Stimulated activated CD8-positive, alpha-beta memory T cell treated with anti-CD3 and anti-CD28 coated beads, Interleukin-7, amount 100 ng/mL, for 24 hours (primary cell): ENCODE measurements at places on chromosomes 1 and 21.

- no peak for DNase-seq
These were observed 67.2 kb downstream of the TTLL7 start for GRCh38 chr1:83931658-83932253.

GRCh38 chr1:88552226-88552625 is 131.8 kb upstream of the PKN2 start:
- no peak for DNase-seq

- DNase-seq: no peak
These were observed 56.4 kb downstream of the WDR3 start for GRCh38 chr1:117985973-117986372.

- no peak for DNase-seq
These were observed 55.6 kb downstream of the TNR start for GRCh38 chr1:175687622-175688415.

GRCh38 chr1:11893907-11894251 is 32.3 kb downstream of the KIAA2013 start:
- peak; percentile 40 for DNase-seq

GRCh38 chr1:118934706-118935105 is 53.4 kb downstream of the TBX15 start:
- DNase-seq: no peak

GRCh38 chr1:90400131-90400530 is 317.0 kb downstream of the BARHL2 start:
- DNase-seq: no peak

DNA sequence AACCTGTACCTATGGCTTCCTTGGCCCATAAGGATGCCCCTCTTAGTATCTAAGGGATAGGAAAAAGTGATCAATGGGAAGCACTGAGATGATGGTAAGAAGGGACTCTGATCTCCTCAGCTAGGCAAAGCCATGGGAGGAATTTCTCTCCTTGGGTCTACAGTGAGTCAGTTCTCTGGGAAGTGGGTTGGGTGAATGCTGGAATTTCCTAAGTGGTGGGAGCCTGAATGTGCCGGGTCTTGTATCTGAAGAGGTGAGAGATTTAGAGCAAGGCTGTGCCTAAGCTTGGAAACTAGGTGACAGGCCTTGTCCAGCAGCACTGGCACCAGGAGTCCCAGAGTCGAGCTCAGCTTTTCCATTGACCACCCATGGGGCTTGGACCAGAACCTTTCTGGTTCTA is 96.3 kb upstream of the SLC2A1 start:
- no peak for DNase-seq

GRCh38 chr21:19767546-19767945 is 1230.7 kb upstream of the NCAM2 start:
- DNase-seq: no peak

GRCh38 chr1:210446479-210446878 is 117.8 kb downstream of the HHAT start:
- peak; percentile 57 for DNase-seq

DNA sequence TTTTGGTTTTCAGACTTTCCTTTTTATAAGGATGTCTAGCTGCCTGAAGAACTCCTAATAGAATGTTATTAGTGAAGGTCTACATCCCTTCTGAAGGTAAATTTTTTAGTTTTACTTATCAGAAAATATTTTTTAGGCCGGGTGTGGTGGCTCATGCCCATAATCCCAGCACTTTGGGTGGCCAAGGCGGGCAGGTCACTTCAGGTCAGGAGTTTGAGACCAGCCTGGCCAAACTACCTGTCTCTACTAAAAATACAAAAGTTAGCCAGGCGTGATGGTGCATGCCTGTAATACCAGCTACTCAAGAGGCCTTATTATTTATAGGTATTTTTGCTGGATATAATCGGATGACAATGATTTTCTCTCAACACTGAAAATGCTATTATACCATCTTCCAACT is 181.9 kb upstream of the KCNK2 start:
- no peak for DNase-seq

GRCh38 chr1:158951956-158952355 is 20.6 kb downstream of the PYHIN1 start:
- DNase-seq: no peak

DNA sequence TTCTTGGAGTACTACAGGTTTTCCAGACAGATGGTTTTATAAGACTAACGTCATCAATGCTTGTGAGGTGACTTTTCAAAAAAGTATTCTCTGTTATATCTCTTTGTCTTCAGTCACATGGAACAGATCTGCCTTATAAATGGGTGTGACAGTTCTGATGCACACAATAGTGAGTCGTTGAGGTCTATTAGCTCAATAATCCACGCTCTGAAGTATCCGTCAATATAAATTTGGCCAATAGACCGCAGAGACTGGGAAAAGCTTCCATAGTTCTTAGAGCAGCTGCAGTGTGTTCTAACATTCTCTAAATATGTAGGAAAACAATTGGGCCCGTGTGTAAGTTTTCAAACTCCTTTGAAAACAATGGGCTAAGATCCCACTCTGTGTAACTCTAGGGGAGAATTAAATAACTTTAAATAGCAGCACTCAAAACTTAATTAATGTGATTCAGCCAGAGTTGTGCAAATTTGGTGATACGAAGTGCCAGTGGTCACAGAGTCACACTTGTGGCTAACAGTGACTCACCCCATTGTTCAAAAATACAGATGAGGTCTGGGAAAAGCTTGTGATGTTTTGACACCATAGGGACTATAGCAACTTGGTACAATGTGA is 316.0 kb downstream of the LMO4 start:
- DNase-seq: no peak

- no peak for DNase-seq
These were observed 11.1 kb upstream of the UBE2U start for GRCh38 chr1:64192290-64192689.

DNA sequence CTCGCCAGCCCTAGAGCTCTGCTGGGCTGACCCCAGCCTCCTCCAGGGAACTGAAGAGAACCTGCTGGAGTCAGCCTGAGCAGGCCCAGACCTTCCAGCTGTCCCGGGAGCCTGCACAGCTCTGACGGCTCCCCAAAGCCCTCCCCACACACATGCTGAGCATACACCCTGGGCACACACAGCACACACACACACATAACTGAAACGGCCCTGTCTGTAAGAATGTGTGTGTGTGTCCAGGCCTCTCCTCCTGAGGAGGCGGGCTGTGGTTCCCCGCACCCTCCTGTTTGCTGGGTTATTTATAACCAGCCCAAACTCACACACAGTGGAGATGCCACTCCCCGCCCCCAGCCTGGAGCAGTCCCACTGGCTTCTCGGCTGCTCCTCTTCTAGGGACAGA is 20.2 kb downstream of the SDC3 start:
- no peak for DNase-seq

DNA sequence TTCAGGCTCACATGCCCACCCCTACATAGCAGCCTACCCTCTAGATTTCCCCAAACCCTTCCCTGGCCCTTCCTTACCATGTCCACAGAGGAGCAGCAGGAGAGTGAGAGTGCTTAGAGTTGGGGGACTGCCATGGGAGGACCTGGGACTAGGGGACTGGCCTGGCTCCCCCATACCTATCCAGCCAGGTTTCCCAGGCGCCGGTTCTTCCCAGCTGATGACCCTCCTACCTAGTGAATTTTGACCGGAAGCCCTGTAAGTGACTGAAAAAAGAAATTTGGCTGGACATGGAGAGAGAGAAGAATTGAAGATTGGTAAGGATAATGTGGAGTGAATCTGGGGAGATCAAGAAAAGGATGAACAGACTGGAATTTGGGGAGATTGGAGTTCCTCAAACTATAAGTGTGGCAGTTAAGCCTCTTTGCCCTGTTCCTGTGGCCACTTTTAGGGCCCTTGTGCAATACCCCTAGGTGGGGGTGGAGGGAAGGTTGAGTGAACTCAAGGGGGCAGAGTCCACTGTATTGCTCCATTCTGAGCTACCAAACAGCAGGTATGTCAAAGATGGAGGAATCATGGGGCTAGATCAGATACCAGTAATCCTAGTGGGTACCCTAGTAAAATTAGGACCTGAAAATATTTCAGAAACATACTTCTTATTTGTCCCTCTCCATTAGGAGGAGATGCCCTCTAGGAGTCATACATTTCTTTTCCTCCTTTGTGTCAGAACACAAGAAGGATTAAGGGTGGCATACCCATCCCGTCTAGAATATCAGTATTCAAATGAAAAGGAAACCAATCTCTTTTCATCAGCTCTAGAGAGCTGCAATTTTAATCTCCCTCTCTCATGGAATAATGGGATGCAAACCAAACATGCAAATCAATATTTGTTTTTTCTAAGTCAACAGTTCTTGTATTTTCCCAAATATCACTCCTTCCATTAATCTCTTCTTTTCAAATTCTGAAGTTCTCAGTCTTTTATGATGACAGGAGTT is 1.2 kb downstream of the HJV start:
- no peak for DNase-seq

DNA sequence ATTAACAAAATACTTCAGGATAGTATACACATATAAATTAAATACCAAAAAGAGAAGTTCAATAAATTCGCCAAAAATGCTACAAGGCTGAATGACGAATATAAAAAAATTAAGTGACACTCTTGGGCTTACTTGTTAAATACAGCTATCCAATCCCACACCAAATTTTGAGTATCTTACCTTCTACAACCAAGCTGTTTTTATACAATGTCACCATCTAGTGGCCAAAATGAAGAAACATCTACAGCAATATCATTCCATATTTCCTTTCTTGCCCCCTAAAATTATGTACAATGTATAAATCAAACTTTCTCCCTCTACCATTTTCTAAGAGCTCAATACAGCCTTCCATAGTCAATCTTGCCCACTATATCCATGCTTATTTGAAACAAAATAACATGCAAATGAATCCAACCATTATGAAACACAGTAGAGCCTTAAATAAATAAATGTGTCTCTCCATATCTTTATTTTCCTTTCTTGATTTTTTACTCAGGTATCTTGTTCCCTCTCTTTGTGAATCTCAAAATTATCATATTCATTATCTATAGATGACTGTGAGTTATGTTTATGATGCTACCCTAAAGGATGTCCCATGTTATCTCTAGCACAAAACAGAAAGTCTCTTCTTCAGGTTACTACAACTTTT is 86.3 kb downstream of the ACBD6 start:
- DNase-seq: no peak

DNA sequence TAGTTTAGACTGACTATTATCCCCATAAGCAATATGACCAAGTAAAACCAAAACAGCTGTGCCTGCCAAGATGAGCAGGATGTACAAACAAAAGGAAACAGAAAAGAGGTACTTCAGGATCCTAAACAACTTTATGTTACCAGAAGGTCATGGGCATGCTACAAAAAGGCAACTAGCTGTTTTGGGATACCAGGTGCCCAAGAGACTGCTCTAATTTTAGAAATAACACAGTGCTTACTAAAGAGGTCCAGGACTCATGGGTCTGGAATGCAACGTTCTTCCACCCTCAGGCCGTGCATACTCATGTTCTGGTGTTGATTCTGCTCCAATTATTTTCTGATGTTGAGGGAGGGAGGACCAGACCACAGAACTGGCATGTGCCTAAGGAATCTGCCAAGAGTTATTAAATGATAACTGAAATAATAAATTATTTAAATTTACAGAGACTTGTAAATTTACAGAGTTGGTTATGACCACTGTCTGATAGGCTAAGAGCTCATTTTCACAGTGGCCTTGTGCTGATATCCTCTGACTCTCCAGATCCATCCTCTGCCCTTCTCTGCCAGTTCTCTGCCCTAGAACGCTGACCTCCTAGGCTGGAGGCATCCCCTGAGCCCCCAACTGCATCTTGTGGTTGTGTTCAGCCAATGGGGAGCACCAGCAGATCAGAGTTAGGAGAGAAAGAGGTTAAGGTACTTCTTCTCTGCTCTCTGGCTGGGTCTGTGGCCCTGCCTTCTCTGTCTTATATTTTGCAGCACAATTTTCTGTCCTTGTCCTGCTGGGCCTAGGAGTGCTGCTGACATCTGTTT is 37.7 kb upstream of the BCL10 start:
- DNase-seq: no peak

DNA sequence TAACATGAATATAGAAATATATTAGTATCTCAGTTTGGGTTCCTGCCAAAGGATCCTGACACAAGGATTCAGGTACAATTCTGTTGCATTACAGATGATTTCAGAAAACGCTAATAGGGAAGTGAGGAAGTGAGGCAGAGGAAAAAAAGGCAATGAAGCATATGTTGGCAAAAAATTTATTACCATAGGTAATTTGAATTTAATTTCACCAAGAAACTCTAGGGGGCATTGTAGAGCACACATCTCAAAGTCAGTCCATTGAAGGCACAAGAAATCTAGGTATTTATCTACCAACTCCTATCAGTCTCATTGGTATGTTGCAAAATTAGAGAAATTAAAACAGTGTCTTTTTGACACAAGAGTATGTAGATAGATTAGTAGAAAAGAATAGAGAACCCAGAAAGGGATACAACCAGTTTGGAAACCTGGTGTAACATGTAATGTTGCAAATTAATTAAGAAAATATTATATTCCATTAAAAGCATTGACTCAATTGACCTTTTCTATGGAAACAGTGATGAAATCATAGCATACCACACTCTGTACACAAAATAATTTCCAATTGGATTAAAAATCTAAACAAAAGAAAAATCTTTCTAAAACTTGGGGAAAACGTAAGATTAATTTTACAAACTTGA is 104.9 kb upstream of the SNX7 start:
- DNase-seq: no peak

- no peak for DNase-seq
These were observed 22.6 kb upstream of the PDC start for GRCh38 chr1:186483561-186483960.

DNA sequence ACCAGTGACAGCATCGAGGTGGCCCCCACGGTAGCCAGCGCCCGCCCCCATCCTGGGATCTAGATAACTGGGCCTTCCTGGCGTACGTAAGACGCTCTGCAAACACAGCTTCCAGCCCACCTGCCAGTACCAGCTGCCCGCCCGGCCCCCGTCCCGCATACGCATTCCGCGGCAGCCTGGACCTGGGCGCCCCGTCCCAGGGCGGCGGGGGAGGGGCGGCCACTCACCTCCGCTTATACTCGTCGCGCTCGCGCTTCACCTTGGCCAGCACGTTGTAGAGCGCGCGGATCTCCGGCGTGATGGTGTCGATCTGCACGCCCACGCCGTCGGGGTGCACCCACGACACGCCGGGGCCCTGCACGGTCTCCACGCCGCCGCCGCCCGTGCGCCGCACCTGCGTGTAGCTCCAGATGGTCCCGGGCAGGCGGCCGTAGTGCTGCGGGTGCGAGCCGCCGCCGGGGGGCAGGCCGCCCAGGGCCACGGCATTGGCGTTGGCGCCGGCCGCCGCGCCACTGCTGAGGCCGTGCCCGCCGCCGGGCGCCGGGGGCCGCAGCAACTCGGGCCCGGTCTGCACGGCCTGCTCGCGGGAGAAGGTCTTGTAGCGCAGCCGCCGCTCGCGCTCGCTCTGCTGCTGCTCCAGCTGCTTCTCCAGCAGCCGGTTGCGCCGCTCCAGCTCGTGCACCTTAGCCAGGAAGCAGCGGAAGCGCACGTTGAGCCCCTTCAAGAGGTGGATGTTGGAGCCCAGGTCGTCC is 859 bp downstream of the IFFO2 start:
- DNase-seq: no peak
